Left ventricle myocardium superior (tissue), 1 donor: ENCODE measurements at places on chromosomes 7 and 10.

GRCh38 chr10:70931168-70931815 is 42.9 kb upstream of the PCBD1 start:
- peak; percentile 26 for DNase-seq

GRCh38 chr7:128116740-128117139 is 85.5 kb upstream of the LRRC4 start:
- no peak for DNase-seq

DNA sequence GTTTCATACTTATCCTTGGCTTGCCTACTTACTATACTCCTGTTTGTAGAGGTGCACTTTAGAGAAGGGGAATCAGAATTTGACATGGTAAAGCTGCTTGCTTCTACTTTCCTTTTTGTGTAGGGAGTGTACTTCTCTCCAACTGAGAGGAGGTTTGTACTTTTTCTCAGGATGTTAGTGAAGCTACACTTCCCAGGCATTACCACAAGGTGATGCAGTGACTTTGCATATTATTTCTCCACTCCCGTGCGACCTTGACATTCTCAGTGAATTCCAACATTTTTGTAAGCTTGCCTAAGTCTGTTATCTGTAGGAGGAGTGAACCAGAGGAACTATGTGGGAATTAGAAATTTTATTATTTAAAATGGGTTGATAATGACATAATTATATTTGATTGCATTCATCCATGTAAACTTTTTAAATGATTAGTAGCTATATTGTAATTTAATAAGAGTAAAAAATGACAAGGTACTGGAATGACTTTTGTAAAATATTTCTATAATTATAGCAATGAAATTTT is 5.2 kb downstream of the TAX1BP1 start:
- no peak for DNase-seq

DNA sequence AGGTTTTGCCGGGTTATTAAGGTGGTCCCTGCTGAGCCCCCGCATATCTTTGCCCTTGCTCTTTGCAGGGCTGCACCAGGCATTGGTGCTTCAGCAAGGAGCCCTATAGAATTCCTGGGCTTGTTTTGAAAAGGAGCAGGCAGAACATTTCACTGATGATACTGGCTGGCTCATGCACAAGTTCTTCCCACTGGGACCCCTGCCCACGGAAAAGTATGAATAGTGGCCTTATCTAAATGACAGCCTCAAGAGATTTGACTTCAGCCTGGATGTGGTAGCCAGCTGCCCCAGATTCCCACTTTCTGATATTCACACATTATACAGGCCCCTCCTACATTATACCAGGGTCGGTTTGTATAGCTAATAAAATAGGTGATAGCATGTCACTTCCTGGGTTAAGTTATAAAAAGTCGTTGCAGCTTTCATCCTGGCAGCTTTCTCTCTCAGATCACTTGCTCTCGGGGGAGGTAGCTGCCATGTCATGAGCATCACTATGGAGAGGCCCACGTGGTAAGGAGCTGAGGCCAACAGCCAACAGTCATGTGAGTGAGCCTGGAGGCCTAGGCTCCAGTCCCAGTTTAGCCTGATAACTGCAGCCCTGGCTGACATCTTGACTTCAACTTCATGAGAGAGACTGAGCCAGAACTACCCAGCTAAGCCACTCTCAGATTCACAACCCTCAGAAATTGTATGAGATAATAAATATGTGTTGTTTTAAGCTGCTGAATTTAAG is 16.8 kb upstream of the CRTAC1 start:
- peak; percentile 82 for DNase-seq

DNA sequence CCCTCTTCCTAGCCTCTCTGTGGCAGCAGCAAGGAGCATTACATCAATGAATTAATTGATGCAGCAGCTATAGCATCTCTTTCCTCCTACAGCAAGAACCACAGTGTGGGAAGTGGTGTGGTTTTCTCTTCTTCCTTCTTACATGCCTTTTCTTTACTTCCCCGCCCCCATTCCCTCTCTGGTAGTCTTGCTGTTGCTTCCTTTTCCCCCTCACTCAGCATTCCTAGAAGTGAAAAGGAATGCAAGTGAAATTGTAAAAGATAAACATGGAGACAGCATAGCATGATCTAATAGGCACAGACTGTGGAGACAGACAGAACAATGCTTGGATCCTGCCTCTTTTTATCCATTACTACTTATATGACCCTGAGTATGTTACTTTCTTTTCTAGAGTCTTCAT is 370.5 kb upstream of the BMPER start:
- no peak for DNase-seq
